Activated CD4-positive, CD25-positive, alpha-beta regulatory T cell treated with anti-CD3 and anti-CD28 coated beads, Interleukin-2, amount 50 U/mL, for 16 hours (primary cell): ENCODE measurements at places on chromosomes 3 and 15.

DNA sequence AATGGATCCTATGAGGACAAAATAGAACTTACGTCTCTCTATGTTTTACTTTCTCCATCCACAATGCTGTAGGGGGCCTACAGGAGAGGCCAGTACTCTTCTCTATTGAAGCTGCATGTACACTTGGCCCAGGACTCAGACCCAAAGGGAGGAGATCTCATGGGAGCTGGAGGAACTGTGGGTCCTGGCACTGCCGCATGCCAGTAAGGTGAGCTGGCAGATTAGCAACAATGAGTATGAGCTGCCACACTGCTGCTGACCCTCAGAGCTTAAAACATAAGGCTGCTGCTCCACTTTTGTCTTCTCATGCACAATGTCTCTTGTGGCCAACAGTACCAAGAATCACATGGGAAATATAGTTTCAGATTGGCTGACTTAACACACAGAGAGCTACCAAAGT lies 57.8 kb upstream of the TBC1D5 start:
- DNase-seq, result no peak

GRCh38 chr3:151709847-151710246 lies 23.9 kb upstream of the AADACL2 start:
- DNase-seq, result no peak

GRCh38 chr3:7766530-7766929 lies 735.1 kb upstream of the LMCD1 start:
- DNase-seq, result no peak

DNA sequence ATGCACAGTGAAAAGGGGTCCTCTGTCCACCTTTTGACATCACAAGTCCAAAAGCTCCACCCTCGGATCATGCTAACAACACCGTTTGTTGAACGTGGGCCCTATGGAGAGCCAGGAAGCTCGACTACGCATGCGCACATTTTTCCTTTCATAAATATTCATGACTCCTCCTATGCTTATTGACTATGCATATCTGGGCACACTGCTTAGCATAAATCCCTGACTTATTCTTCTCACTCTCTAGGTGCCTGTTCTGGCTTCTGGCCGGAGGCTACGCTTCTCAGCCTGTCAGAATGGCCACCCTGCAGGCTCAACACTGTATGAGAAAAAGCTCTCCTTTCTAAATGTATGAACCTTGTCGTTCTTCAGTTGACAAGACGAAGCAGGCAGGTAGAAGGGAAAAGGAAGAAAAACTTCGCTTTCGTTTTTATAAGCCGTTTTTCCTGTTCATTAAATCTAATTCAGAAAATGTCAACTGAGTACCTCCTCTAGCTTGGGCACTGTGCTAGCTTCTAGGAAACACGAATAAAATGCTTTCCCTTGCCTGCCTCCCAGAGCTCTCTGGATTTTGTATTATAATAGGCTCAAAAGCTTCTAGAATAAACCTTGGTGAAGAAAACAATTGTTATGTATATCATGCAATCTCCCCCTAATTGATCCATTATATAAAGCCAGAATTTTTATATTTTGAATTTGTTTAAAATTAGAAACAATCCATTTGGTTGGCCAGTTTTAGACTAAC lies 207.7 kb downstream of the ATP10A start:
- no peak for DNase-seq

DNA sequence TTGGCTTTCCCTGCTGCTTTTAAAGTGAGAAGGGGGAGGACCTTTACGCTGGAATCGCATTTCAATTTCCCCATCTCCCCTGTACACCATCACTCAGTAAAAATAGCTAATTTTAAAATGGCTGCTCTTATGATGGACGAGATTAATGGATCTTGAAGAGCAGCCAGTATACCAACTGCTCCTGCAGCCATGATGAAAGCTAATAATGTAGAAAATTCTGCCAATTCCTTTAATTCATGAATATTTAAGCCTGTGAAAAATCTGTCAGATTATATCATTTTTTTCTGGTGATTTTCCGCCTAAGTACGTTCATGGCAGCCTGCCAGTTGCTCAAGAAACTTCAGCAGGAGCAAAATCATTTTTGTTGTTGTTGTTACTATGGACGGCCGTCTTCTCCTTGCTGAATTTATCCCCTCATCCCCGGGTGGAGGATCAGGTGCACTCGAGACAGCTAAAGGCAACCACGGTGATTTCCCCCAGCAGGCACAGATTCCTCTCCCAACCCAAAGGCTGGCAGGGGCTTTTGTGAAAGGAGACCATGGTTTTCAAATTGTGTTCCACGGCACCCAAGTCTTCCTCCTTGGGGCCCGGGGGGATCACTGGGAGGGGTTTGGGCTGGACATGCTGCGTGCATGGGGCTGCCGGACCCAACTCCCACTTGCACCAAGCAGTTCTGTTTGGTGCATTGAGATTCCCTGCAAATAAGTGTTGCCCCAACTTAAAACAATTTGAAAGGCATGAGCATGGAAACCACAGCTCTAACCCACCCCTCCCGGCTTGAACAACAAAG lies 289.6 kb downstream of the UACA start:
- no peak for DNase-seq

- no peak for DNase-seq
Measured at GRCh38 chr3:156678197-156678596, 3.8 kb downstream of the TIPARP start.

DNA sequence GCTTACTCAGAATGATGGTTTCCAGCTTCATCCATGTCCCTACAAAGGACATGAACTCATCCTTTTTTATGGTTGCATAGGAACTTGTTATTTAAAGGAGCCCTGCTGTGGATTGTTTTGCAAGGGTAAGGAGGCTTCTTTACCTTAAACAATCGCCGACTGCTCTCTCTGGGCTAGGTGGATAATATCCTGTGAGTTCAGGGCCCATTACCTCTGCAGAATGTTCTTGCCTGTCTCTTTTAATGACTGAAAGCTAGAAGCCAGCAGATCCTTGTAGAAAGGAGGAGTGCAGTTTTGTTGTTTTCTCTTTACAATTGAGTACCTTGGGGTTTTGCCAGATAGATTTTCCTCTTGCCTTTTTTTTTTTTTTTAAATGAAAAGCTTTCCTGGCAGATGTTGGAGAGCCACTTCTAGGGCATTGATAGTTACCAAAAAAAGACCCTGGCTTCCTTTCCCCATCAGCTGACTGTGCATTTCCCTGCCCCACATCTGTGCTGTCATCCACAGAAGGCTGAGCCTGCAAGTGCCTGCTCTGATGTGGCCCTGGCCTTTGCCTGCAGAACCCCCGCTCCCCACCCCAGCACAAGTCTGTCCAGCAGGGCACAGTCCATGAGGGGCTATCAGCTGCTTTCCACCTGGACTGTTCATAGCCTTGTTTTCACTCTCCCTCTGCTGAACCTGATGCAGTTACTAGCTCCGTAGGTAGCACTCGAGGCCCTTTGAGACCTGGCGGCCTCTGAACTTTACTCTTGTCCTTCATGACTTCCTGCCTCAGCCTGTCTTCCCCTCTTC lies 113.1 kb downstream of the CHCHD6 start:
- no peak for DNase-seq

- no peak for DNase-seq
Measured at GRCh38 chr3:57224856-57225255, 2.7 kb upstream of the APPL1 start.

DNA sequence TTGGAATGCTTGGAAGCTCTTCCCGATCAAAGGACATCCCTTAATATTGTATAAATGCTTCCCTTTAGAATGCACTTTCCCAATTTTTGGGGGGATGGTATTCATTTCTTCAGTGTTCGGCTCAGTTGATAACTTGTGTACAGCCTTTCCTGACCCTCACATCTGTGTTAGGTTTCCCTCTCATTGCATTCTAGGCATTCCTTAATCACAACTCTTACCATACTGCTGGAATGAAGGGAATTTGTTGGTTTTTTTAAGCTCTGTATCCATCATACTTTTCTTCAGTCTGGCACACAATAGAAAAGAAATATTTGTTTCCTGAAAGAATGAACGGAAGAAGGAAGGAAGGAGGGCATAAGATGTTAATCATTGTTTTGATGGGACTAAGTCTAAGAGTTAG lies 119.5 kb downstream of the CHST2 start:
- DNase-seq, result no peak

DNA sequence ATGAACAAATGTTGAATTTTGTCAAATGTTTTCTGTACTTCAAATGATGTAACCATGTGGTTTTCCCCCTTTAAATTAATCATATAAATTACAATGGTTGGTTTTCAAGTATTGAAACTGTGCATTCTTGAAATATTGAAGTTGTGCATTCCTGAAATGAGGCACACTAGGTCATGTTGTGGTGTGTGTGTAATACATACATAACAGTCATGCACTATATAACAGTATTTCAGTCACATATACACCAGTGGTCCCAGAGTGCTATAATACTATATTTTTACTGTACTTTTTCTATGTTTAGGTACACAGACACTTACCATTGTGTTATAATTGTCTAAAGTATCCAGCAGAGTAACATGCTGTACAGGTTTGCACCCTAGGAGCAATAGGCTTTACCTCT lies 11.0 kb upstream of the IQCF5 start:
- DNase-seq, result no peak

- DNase-seq, result no peak
Measured at GRCh38 chr15:70761046-70761445, 2.3 kb downstream of the UACA start.

DNA sequence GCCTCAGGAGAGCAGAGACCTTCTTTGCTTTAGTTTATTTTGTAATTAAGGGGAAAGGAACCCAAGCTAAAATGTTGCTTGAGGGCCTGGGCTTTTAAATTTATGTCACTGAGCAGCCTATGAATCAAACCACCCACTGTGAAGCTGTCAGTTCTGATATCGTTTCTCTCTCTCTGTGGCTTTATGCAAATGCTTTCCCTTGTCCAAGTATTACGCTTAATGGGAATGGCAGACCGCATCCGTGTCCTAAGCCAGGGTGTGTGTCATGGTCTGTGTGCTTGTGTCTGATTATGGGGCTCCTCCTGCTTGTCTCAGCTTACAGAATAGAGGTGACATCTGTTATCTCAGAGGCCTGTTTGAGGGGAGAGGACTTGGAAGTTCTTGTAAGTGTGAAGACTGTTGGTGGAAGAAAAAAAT lies 82.4 kb downstream of the EBLN2 start:
- no peak for DNase-seq

GRCh38 chr15:38844736-38845135 lies 280.1 kb upstream of the RASGRP1 start:
- no peak for DNase-seq

- no peak for DNase-seq
Measured at GRCh38 chr3:116067326-116067725, 378.0 kb downstream of the LSAMP start.

GRCh38 chr3:99499235-99500158 lies 138.9 kb upstream of the COL8A1 start:
- no peak for DNase-seq
